Caki2 (cell line): ENCODE measurements at places on chromosomes 1 and 21. TPM values are rescaled to one million over a fixed set of nuclear protein-coding genes. Genes with fewer than 3 reads are reported as not detected.

The RGS18 gene
- total RNA-seq: not detected in 2 replicates

The HTR1D gene
- 0.52 and 1.5 TPM in 2 replicates for total RNA-seq

The AIM2 gene
- not detected in 2 replicates for total RNA-seq

The RNU1-2 gene
- total RNA-seq: not detected in 2 replicates

The CD1E gene
- not detected in 2 replicates for total RNA-seq

The LRRC53 gene
- not detected in 2 replicates for total RNA-seq

The EDARADD gene
- not detected in 2 replicates for total RNA-seq

The MYOC gene
- total RNA-seq: not detected in 2 replicates

The TSPEAR gene
- total RNA-seq: not detected in 2 replicates

The RHOU gene
- total RNA-seq: 0.23 and 0.81 TPM in 2 replicates

The SOAT1 gene
- total RNA-seq: 16.2 and 17.5 TPM in 2 replicates

The ACTL8 gene
- 1.2 and 1.5 TPM in 2 replicates for total RNA-seq

The SPRR2A gene
- total RNA-seq: not detected in 2 replicates

The B3GALT5 gene
- 12.1 and 25.4 TPM in 2 replicates for total RNA-seq

The HSPA6 gene
- 0.09 and 0.61 TPM in 2 replicates for total RNA-seq

The SERTAD4 gene
- 0.95 and 1.1 TPM in 2 replicates for total RNA-seq

The AVPR1B gene
- total RNA-seq: not detected in 2 replicates

The AK5 gene
- total RNA-seq: 27.7 and 28.7 TPM in 2 replicates

The ERO1B gene
- total RNA-seq: 4.1 and 7.6 TPM in 2 replicates

The CSF3R gene
- not detected in 2 replicates for total RNA-seq

The TMEM82 gene
- not detected in 2 replicates for total RNA-seq

The CFAP107 gene
- total RNA-seq: not detected in 2 replicates

The OR2L3 gene
- total RNA-seq: not detected in 2 replicates

The FAF1 gene
- total RNA-seq: 23.7 and 75.4 TPM in 2 replicates

The BMP8B gene
- 1.7 and 5.7 TPM in 2 replicates for total RNA-seq

The C1QB gene
- not detected in 2 replicates for total RNA-seq

The KCNE2 gene
- total RNA-seq: not detected in 2 replicates

The CFHR3 gene
- not detected in 2 replicates for total RNA-seq

The PRAMEF26 gene
- not detected in 2 replicates for total RNA-seq

The HUNK gene
- total RNA-seq: 4.5 and 11.2 TPM in 2 replicates

The C1orf52 gene
- 8.0 and 32.7 TPM in 2 replicates for total RNA-seq

The PBX1 gene
- 3.1 and 9.6 TPM in 2 replicates for total RNA-seq

The SLC2A1 gene
- total RNA-seq: 549 and 560 TPM in 2 replicates

The AADACL3 gene
- total RNA-seq: not detected in 2 replicates

The IFI44 gene
- 19.4 and 23.8 TPM in 2 replicates for total RNA-seq
